ENCODE measurements at places on chromosomes 1 and 21.

GRCh38 chr1:55500601-55501000, 285.4 kb upstream of the USP24 start:
- no peak for DNase-seq

- no peak for DNase-seq
Measured at GRCh38 chr1:88883156-88883555, 8.2 kb downstream of the GTF2B start.

GRCh38 chr21:18373606-18374005, 30.0 kb downstream of the TMPRSS15 start:
- no peak for DNase-seq

- no peak for DNase-seq
Measured at GRCh38 chr1:219792337-219793021, 135.9 kb downstream of the SLC30A10 start.

- DNase-seq: no peak
Measured at GRCh38 chr1:38715415-38715814, 144.2 kb downstream of the RRAGC start.

GRCh38 chr1:55316947-55317662, 101.9 kb upstream of the USP24 start:
- DNase-seq: no peak

DNA sequence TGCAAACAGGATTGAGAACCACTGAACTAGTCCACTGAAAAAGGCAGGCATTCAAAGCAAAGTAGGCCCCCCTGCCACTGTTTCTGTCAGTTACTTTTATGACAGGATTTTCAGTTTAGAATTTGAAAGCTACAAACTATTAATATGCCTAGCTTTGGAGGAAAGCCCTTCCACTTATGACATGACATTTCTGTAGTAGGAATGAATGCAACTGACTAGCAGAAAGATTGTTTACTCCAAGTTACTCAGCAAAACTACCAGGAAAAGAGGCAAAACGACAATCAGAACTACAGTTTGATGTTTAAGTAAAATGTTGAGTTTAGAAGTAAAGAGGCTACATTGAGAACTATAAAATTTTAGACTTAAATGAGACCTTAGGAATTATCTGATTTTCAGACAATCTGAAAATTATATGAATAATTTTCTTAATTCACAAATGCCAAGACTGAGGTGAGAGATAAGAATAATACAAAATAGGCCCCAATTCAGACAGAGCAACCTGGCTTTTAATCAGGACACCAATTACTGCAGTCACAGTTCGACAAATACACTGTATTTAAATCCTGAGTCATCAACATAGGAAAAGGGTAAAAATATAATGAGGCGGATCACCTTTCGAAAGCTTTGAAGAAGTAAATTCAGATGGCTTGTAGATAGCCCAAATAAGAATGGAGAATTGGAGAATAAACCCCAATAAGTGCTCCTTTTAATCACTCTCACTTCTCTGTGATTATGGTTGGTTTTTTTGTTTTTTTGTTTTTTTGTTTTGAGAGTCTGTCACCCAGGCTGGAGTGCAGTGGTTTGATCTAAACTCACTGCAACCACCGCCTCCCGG, 2.2 kb downstream of the PRKAB2 start:
- no peak for DNase-seq
